NCI-H774 (cell line): ENCODE measurements at places on chromosomes 11 and 22.
A peak's percentile ranks its signal among the peaks of the same experiment; 100 is the strongest.

DNA sequence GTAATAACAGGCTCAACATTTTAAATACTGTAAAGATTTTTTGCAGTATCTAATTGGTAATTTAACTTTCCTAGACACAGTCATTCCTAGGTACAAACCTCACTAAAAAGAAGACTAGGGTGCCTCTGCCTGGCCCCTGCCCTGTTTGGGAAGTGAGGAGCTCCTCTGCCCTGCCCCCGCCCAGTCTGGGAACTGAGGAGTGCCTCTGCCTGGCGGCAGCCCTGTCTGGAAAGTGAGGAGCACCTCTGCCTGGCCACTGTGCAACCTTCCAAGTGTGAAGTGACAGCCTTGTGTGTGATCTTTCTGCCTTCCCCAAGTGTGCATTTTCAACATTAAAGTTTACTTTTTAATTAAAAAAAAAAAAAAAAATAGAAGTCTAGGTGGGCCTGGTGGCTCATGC is 4.2 kb downstream of the CHORDC1 start:
- DNase-seq = no peak

- peak; percentile 37 for DNase-seq
These were observed 43.6 kb upstream of the POU2AF1 start for GRCh38 chr11:111422494-111423249.

DNA sequence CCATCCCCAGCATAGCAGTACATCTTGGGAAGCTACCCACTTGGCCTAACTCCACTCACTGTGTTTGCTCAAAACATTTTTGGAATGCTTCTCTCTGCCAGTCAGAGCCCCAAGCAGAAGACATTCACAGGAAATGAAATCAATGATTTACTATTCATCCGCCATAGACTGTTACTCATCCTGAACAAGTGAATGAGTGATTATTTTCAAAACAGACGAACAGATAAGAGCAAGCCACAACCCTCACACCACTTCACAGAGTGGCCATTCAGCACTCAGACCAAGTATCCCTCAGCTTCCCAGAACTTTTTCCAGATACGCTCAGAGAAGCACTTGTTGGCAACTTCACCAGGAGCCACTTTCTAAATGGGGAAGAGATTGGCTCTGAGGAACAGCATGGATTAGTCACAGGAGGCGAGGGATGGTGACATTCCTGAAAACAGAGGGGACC is 13.0 kb upstream of the UBASH3B start:
- DNase-seq = no peak

- no peak for DNase-seq
These were observed 113.6 kb upstream of the SEZ6L start for GRCh38 chr22:26055693-26056092.

- no peak for DNase-seq
These were observed 21.6 kb upstream of the CSNK1E start for GRCh38 chr22:38338772-38339379.
